ENCODE measurements at places on chromosomes 2 and 18.

- DNase-seq = no peak
Measured at GRCh38 chr2:150586858-150587257, 99.4 kb upstream of the RND3 start.

DNA sequence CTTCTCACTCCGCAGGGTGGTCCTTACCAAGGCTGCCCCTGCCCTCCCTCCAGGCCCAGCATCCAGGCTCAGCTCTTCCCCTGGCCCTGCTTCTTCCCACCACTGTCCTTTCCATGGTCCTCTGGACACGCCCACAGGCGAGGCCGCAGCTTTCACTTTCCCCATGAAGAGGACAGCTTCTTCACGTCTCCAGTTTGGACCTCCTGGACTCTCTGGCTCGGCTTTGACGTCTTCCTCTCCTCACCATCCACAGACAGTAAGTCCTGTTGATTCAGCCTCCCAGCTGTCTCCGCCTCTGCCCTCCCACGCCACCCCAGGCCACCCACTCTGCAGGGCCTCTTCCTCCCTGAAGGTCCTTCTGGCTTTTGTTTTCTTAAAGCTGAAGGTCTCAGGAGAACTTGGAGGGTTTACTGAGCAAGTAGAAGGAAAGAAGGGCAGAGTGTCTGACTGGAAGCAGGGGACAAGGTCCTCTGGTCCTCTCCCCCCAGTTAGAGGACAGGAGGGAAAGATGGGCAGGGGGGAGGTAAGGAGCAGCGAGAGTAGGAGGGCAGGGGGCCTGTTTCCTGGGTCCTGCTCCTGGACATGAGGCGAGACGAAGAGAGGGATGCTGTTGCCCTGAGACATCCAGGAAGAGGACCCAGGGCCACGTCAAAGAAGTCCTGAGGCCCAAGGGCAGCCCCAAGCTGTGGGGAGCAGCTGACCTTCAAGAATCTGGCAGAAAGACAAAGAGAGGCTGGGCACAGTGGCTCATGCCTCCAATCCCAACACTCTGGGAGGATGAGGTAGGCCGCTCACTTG, 24.7 kb upstream of the NMUR1 start:
- DNase-seq = no peak

DNA sequence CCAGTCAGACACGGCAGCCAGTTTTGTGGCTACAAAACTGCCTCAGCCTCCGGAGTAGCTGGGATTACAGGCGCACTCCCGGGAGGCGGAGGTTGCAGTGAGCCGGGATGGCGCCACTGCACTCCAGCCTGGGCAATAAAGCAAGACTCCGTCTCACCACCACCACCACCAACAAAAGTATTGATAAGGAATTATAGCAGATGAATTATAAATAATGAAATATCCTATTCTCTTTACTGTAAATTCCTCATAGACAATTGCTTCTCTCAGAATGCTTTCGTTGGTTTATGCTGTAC, 1.4 kb upstream of the FAM161A start:
- DNase-seq = no peak

DNA sequence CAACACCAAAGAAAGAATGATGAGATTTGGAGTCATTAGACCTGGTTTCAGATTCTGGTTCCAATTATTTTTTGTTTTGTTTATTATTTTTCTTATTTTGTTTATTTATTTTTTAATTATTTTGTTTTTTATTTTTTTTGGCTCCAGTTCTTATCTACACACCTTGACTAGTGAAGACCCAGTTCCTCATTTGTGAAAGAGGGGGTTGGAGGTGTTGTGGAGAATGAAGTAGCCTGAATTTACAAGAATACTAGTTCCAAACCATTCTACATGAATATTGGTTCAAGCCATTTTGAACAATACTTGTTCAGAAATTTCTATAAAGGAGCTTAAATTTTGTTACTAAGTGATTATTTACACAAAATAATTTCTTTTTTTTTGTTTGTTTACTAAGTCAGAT, 6.9 kb upstream of the KCNJ13 start:
- no peak for DNase-seq

DNA sequence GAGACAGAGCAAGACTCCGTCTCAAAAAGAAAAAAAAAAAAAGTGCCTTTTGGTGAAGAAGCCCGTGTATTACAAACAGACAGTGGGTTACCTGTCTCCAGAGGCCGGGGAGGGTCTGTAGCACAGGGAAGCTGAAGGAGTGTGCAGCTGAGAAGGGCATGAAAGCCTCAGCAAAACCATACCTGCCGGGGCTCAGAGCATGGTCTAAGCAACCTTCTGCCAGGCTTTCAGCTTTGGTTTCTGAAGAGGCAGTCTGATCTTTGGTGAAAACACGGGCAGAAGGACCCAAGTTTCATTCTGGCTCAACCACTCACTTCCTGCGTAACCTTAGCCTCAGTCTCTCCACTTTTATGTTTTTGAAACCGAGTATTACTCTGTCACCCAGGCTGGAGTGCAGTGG, 21.5 kb downstream of the SH2D6 start:
- DNase-seq = no peak

DNA sequence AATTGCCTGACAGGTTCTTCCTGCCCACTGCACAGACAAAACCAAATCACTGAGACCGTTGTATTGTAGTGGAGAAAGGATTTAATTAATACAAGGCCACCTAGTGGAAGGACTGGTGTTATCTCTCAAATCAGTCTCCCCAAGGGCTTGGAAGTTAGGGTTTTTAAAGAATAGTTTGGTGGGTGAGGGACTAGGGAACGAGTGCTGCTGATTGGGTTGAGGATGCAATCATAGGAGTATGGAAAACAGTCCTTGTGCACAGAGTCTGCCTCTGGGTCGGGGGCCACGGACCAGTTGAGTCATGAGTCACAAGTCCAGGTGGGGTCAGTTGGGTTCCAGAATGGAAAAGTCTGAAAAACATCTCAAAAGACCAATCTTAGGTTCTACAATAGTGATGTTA, 89.1 kb downstream of the B3GNT2 start:
- DNase-seq = no peak

- no peak for DNase-seq
Measured at GRCh38 chr2:193228276-193228675, 1033.5 kb upstream of the TMEFF2 start.

- no peak for DNase-seq
Measured at GRCh38 chr18:51754566-51754965, 557.1 kb upstream of the MEX3C start.

All from effector CD4-positive, alpha-beta T cell (primary cell).